Left hindlimb (tissue), 1 donor: ENCODE measurements at places on chromosomes 4 and X.

DNA sequence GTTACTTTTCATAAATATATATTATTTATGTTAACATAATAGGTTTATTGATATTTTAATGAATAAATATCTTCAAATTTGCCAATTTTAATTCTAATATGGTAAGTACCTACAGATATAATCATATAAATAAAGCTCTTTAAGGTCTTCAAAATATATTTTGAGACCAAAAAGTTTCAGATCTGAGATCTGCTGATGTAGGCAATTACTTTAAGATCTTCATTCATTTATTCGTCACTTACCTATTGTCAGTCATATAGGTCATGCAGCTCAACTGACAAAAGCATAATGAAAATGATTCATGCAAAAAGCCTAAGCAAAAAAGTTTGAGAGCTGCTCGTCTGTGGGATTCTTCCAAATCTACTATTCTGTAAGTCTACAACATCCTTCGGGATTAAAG is 64.8 kb downstream of the AFAP1 start:
- DNase-seq, result no peak

DNA sequence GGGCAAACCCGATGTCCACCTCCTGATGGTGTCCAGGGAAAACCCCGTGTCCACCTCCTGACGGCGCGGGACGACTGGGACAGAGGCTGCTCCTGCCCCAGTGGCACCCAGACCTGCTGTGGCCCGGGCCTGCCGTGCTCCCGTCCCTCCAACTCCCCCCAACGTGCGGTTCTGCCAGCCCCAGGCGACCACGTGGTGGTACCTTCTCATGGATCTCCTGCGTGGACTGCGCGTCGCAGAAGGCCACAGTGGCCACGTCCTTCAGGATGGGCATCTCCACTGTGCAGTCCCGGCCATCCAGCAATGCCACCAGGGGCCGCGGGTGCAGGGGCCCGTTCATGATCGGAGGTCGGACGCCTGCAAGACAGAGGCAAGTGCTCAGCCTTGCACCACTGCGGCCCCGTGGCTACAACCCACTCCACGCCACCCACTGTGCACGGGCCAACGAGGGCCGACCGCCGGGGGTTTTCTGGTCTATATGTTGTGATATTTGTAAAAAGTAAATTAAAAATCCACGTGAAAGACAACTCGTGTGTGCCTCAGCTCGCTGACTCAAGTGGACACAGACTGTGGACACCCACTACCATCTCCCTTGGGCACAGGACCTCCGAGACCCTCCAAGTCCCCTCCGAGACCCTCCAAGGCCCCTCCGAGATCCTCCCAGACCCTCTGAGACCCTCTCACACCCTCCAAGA is 10.8 kb downstream of the CTBP1 start:
- peak; percentile 26 for DNase-seq

DNA sequence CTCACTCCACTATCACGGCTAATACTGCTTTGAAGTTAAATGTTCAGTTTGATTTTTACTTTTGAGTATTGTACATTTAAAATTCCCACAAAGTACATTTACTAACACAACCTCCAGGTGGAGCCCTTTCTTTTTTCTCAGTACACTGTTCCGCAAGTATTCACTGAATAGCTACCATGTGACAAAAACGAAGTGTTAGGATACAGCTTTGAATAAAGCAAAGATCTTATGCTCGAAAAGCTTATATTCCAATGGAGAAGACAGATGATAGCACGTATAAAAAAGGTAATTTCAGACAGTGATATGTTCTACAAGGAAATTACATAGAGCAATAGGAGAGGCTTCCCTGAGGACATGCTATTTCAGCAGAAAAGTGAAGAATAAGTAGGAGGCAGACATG is 60.7 kb upstream of the ABCG2 start:
- no peak for DNase-seq

GRCh38 chr4:1830642-1831228 is 25.2 kb downstream of the LETM1 start:
- no peak for DNase-seq

DNA sequence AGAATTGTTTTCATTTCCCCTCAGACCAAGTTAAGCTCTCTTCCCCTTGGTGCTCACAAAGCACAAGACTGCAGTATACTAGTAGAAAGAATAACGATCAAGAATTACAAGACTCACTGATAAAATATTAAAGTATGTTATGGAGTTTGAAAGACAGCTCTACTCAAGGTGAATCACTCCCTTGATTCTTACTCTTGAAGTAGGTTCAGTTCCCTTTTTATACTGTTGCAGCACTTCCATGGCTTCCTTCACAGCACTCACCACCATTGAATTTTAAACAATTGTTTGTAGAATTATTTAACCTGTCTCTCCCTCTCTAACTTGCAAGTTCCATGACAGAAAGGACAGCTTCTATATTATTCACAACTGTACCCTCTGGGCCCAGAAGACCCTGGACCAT is 42.2 kb downstream of the CASK start:
- no peak for DNase-seq

DNA sequence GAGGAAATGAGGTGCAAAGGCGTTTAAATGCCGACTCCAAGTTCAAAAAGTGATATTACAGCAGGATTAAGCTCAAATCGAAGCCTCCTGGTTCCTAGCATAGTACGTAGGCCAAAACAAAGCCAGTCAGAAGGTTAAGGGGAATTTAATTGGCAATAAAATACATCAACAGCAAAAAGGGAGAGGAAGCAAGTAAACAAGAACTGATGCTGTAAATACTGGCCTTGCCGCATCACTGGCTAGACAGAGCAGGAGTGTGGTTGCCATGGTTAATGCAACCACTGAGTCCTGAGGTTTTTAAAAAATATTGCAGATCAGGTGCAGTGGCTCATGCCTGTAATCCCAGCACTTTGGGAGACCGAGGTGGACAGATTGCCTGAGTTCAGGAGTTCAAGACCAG is 63.2 kb upstream of the FBXW7 start:
- DNase-seq, result no peak

DNA sequence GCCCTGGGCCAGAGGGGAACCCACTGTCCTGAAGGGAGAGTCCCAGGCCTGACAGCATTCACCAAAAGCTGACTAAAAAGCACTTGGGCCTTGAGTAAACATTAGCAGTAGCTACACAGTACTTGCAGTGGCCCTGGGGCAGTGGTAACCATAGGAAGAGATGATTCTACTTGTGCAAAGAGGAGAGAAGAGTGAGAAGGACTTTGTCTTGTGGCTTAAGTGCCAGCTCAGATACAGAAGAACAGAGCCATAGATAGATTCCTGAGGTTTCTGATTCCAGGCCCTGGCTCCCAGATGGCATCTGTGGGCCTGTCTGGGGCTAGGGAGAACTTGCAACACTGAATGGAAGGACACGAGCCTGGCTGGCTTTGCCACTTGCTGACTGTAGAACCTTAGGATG is 100.5 kb downstream of the PTCHD1 start:
- no peak for DNase-seq

DNA sequence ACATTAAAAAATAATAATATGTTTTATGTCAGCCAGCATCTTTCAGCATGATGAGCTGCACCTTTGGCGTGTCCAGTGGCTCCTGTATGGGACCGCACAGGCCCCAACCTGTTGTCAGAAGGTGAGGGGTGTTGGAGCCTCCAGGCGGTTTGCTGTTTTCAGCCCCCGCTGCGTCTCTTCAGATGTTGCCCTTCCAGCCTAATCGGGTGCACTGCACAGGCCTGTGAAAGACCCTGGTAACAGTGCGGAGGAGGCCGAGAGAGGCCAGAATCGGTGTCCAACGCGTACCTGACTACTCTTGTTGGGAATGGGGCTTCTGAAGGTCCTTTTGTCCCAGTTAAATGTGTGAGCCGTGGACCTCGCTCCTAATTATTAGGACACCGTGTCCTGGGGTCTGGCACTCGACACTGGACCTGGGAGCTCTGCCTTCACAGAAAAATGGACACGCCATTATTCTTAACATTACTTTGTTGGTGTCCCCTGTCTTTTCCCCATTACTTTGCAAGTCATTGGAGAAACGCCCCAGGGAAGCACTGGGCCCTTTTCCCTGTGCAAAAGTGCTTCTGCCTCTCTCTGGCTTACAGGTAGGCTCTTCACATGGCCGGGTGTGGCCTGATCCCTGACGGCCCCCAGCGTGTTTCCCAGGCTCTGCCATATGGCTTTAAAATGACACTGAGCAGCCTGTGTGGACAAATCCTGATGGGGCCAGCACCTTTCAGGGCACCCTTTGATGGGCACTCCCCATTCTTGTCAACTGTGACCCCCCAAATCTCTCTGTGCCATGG is 51.2 kb downstream of the TBC1D14 start:
- DNase-seq, result no peak

GRCh38 chr4:79083406-79084010 is 144.3 kb upstream of the PAQR3 start:
- no peak for DNase-seq

DNA sequence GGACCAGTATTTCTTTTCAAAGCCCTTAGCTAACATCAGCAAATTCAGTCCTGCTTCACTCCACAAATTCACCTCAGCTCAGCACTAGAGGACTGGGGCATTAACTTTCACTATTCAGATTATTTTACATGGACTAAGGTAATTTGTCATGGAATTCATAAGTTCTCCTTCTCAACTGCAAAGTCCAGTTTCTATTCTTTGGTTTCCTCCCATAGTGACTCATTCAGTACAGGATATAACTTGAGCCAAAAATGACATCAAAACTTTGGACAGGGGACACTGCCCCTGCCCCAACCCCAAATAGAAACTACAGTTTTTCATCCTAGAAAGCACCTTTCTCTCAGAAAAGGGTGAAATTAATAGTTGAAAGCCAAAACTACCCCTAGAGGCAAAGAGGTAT is 52.7 kb downstream of the COX7B2 start:
- DNase-seq, result no peak

GRCh38 chr4:5373327-5373726 is 322.0 kb downstream of the STK32B start:
- no peak for DNase-seq

DNA sequence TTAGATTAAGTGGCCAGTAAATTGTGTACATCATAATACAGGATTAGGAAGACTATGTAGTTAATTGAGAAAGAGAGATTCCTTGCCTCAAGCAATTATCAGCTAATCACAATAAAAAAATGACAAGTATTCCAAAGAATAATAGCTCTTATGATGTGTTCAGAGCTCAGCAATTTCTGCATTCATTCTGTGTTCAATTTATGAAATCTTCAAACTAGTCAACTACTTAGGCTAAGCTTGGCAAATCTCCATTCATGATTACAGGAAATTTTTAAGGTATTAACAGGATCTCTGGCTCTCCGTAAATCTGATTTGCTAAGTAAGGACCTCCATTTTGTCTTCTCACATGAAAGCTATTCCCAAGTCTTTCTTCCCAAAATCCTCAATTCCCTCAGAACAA is 256.9 kb upstream of the TEX13A start:
- DNase-seq, result no peak

GRCh38 chr4:77185686-77186085 is 28.7 kb downstream of the CCNG2 start:
- no peak for DNase-seq

DNA sequence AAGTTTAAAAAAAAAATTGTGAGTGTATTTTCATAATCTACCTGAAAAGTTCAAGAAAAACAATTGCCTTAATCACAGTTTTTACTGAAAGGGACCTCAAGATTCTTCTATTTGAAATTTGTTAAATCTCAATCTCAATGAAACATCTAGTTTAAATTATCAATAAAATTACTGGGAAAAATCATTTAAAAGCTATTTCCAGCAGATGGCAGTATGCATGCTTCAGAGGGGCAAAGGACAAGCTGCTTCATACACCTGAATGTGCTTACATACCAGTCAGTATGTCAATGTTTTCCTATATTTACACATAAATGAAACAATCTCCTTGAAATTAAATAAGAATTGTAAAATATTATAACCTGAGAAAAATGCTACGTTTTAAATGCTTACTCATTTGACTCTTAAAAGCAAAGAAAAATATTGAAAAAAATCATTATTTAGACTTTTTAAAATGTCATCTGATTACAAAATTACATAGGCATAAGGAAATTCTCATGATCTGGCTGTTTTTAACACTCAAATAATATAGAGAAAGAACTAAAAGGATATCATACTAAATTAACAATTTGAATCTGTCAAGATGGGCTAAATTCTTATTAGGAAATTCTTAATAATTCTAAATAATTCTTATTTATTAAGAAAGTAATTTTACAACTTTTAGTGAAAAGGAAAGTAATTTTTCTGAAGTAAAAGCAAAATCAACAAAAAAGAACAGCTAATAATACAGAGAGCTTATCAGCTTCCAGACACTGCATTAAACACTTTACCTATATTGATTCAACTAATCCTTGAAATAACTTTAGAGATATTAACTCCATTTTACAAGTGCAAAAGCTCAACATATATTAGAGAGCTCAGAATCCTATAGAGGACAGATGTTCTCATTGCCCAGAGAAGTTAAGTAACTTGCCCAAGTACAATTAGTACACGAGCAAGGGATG is 242.1 kb downstream of the ADAMTS3 start:
- no peak for DNase-seq

DNA sequence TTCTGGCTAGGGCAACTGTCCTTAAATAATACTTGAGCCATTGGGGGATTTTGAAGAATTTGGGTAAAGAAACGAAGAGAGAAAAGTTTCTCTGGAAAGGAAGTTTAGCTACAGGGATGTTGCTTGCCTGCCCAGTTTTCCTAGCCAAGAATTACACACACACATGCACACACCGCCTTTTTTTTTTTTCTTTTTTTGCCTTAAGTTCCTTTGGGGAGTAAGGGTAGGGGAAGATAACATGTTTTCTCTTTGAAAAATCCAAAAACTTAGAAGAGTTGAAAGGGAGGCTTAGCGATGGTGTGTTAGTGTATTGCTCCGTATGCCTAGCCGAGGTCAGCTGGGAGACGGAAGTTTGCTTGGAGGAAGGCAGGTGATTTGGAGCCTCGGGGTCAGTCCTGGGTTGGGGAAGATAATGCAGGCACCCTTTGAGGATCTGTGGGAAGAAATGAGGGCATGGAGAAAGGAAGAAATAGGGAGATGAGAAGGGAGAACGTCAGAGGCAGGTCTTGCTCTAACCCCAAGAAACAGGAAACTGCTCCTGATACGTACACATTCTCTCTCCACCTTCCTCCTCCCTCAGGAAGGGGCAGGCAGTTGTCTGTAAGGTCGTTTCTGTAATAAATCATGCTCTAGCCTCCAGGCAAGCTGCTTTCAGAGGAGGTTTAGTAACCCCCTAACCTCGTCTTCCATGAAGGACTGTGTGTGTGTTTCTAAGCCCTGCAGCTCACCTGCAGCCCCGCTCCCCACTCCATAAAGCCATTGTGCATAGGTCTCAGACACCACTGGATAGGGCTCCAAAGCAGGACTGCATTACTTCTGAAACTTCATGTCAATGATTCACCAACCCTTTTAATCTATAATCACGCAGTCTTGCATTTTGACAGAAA is 10.5 kb downstream of the KLF3 start:
- DNase-seq, result no peak

DNA sequence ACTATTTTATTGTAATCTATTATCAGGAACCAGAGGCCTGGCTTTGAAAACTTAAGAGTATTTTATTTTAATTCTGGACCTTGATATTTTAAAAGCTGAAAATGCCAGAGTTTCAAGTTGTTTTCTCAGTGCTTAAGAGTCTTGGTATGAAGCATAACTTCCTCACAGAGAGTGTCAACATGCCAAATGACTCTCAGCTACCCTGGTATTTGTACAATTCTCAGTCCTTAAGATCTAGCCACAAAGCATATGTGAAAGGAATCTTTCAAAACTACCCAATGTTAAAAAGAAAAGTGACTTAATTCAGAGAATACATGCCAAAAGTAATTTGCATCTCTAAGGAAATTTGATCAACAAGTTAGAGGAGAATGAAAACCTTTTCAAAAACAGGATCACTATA is 171.9 kb downstream of the DKK2 start:
- DNase-seq, result no peak

- DNase-seq, result no peak
These were observed 336.6 kb downstream of the IL15 start for GRCh38 chr4:141972950-141973349.
